T1000 (cell line): ENCODE measurements at places on chromosomes 4 and X.

- no peak for DNase-seq
Measured at GRCh38 chr4:146490106-146490505, 31.6 kb downstream of the SLC10A7 start.

GRCh38 chr4:2348786-2349185, 69.7 kb downstream of the ZFYVE28 start:
- no peak for DNase-seq

- DNase-seq = no peak
Measured at GRCh38 chr4:80071604-80072227, 1.3 kb downstream of the ANTXR2 start.

- DNase-seq = peak; percentile 1
Measured at GRCh38 chrX:138128027-138128671, 562.2 kb downstream of the ZIC3 start.

DNA sequence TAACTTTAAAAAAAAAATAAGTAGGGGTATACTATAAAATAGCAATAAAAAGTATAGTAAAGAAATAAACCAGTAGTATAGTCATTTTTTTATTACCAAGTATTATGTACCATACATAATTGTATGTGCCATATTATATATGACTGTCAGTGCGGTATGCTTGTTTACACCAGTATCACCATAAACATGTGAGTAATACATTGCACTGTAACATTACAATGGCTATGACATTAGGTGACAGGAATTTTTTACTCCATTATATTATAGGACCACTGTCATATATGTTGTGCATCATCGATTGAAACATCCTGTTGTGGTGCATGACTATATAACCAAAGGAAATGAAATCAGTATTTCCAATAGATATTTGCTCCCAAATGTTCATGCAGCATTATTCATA, 176.9 kb upstream of the ARHGAP24 start:
- no peak for DNase-seq

GRCh38 chr4:2852481-2852921, 8.9 kb downstream of the ADD1 start:
- no peak for DNase-seq

- DNase-seq = no peak
Measured at GRCh38 chr4:56247646-56248045, 139.6 kb downstream of the AASDH start.

GRCh38 chrX:136493011-136493410, 4.4 kb upstream of the HTATSF1 start:
- DNase-seq = no peak

- DNase-seq = no peak
Measured at GRCh38 chr4:73891739-73892405, 22.7 kb downstream of the CXCL1 start.

DNA sequence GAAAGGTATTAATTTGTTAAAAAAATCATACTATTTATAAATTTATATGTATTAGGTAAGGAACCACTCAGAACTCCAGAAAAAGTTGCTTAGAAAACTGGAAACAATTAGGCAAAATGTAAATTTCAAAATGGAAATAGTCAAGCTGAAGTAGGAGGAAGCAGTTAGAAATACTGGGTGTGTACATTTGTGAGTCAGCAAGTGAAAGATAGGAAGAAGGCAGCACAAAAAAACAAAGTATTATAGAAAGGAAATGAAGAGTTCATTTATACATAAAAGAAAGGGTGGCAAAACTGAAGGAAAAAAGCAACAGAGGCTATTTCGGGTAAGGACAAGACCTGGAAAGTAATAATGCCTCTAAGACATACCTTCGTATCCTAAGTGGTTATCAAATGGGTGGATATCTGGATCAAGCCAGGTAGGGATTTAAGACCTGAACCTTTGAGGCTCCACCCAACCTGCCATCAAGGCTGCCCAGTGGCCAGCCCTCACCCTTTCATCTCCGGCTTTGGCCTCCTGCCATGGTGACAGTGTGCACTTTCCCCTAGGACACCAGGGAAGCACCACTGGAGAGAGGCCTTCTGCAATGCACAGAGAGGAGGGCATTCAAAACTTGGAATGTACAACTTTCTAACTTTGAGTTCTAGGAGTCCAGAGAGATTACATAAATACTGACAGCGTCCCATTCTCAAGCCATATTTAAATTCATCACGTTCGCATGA, at the start of gene LRRC66:
Gene LRRC66, minus strand, starts transcription at position 428 of the 722 bp plus-strand sequence. CDS start 2,750 bp downstream, outside the sequence.
- DNase-seq = no peak

GRCh38 chrX:14673236-14673635, 143.9 kb downstream of the GLRA2 start:
- no peak for DNase-seq

GRCh38 chrX:2897311-2897689, 31.8 kb downstream of the ARSD start:
- no peak for DNase-seq

DNA sequence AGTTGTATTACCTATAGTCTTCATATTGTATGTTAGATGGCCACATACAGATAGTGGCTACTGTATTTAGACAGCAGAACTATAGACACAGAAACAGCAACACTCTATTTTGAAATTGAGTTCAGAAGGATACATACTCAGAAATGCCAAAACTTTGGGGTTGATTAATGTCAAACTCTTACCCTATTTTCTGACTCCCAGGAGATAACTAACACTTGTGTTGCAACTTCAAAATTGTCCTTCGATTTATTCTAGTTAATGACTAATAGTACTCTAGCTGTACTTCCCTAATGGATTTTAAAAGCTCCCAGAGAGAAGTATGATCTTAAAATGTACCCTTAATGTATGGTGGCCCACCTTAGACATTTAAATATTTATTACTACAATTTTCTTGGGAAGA, 229.9 kb upstream of the UGT8 start:
- DNase-seq = no peak

GRCh38 chr4:46484881-46485280, 95.0 kb upstream of the GABRA2 start:
- DNase-seq = no peak

DNA sequence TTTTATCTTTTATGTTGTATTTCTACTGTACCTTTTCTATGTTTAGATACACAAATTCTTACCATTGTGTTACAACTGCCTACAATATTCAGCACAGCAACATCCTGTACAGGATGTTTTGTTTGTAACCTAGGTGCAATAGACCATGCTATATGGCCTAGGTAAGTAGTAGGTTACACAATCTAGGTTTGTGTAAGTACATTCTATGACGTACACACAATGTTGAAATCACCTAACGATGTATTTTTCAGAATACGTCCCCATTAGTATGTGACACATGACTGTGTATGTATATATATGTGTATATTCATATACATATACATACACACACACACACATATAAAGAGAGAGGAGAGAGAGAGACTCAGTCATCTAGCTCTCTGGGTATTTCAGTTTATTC, 103.5 kb downstream of the CLNK start:
- no peak for DNase-seq

DNA sequence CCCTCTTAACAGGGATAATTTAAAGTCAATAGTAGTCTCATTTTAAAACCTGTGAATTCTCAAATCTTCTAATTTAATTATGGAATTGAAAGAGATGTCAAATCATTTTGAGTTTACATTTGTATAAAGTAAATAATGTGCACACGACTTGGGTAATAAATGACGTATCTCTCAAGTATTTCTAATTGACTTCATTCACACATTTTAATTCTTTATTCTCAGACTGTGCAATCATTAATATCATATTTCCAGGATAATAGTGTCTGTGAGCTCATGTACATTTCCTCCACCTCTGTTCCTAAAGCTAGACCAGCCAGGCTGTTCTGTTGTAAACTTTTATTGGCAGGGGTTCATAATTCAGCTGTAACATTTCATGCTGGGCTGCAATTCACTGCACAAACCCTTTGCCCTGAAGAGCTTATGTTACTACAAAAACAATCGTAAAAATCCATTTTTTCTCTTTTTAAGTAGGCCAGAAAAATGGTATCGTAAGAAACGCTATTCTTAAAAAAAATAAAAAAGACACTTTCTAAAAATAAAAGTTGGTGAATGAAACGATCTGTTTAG, 1103.1 kb upstream of the TENM3 start:
- DNase-seq = no peak

DNA sequence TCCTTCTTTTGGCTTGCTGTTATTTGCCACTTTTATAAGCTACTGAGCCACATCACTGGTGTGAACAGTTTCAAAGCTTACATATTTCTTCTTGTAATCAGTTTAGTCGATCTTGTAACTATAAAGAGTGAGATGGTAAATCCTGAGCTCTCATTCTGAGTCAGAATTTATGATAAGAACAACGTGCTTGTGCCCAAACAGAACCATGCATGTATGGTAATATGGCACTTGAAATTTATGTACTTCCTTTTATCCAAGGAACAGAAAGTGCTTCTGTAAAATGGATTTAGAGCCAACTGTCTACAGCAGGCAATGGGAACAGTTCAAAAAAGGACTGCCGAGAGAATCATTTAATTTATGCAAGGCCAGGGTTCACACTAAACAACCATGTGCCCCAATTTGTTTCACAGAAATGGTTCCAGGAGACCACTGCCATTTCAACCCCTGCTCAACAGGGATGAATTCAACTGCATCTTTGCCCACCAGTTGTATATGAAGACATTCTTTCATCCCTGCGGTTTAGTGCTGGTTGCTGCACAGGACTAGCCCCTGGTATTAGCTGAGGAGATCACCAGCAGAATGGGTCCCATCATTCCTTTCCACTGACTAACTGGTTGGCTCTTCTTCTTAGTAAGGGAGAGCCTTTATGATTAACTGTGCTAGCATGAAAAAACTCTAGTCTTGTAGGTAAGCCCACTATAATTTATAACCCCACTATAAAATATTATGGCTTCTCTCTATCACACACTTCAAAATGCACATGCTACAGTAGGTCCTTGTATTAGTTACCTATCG, 162.9 kb upstream of the PGRMC2 start:
- no peak for DNase-seq

DNA sequence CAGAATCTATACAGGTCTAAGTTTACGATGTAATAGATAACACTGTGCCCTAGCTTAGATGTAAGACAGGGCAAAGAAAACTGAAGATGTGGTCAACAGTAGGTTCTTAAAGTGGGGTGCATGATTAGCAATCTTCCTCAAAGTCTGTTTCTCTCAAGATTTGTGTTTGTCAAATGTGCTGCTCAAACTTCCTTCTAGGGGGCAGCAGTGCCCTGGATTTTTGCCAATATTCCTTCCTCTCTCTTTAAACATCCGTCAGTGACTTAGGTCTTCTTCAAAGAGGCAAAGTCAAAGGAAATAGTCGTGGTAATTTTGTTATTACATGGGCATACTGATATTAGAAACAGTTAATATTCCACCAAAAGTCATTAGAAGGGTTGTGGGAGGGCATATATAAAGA, 4.2 kb upstream of the PDHA2 start:
- no peak for DNase-seq

GRCh38 chr4:161577579-161578301, 586.1 kb downstream of the FSTL5 start:
- no peak for DNase-seq
